Activated naive CD4-positive, alpha-beta T cell treated with anti-CD3 and anti-CD28 coated beads for 36 hours (primary cell): ENCODE measurements at places on chromosomes 6 and 20. TPM values are rescaled to one million over a fixed set of nuclear protein-coding genes. Genes with fewer than 3 reads are reported as not detected.

GRCh38 chr6:26025047-26025893 lies 62.0 kb upstream of the HFE start:
- DNase-seq: no peak

DNA sequence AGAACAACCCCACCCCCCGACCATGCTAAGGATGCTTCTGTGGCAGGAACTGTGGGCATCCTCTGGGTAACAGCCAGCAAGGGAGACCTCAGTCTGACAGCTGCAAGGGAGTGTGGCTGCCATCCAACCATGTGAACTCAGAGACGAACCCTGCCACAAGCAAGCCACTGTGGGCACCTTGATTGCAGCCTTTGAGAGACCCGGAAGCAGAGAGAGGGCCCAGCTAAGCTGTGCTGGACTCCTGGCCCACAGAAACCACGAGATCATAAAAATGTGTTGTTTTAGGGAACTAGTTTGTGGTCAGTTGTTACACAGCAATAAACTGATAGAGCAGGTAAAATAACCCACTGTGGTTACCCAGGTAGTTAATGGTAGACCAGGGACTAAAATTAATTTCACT lies 414.6 kb downstream of the CDH26 start:
- DNase-seq: no peak

DNA sequence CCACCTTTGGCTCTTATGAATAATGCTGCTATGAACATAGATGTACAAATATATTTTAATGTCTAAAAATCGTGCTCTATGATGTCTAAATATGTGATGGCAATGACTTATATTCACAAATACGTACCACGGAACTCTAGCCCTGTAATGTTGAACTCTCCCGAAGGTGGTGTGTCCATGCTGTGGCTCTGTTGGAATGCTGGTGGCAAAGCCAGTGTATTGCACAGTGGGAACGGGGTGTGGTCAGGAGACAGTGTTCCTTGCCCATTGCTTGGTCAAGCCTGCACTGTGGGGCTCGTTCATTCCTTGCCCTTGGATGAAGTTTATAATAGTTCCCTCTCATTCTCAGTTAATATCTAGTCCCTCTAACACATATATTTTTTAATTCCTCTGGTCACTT lies 109.6 kb downstream of the MTHFD1L start:
- no peak for DNase-seq

GRCh38 chr6:14120546-14120945 lies 3.0 kb downstream of the CD83 start:
- no peak for DNase-seq

GRCh38 chr6:113594726-113595125 lies 262.4 kb upstream of the MARCKS start:
- no peak for DNase-seq

GRCh38 chr20:57262301-57262700 lies 4.1 kb downstream of the BMP7 start:
- no peak for DNase-seq

- DNase-seq: no peak
Observed at GRCh38 chr6:18829272-18829870, 442.2 kb downstream of the RNF144B start.

DNA sequence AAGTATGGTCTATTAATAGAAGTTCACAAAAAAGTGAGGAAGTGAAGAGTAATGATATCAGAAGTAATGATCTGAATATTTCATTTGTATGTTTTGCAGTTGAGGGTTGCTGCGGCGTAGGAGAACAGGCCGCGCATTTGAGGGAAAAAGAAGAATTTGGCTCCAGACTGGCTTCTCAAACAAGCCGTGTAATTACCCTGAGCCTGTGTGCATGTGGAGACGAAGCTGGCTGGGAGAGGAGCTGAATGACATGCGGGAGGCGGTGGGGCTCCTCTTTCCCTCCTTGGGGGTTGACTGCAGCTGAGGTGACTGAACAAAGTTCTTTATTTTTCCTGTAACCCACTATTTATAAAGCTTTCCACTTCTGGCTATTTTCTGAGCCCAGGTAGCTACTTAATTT lies 115.5 kb upstream of the AFDN start:
- DNase-seq: no peak

DNA sequence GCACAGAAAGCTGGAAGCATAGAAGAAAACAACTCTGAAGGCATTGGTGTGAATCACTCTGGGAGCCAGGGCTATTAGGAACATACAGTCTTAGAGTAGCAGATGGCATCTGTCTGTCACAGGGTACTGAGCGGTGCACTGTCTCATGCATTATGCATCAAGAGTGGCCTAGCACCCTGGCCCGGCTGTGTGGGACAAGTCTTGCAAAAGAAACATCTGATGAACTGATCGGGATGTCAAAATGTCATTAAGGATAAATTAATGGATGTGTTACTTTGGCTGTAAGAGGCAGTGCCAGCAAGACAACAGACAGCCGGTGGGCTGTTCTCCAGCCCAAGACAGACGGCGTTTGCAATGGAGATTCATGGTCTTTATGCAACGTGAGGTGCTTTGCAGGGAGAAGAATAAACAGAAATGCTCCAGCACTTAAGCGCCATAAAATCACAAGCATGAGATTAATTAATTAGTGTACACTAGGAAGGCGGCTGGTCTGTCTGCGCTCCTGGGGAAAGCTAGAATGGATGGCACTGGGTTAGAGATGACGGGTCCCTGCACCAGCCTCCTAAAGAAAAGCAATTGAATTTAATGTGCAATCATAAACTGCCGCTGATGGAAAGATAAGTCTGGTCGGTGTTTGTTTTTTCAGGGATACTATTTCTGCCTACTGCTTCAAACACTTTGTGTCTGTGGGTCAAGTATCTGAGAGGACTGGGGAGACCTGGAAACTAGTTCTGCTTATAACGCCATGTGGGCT lies 600.6 kb upstream of the CHD6 start:
- no peak for DNase-seq

DNA sequence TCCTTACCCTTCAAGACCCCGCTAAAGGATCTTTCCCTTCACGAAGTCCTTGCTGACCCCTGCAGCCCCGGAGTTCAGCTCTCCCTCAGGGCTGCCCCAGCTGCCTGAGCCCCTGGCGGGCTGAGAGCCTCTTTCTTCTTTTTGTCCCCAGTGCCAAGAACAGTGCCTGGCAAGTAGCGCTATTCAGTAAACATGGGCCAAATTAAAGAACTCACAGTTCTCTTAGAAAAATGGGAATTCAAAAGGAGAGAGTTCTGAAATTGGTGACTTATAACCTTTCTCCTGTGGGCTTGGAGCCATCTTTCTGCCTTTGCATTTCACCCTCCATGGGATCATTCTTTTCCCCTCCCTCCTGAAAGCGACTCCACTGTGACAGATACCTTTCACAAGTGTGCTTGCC lies 227.2 kb downstream of the TMEM242 start:
- no peak for DNase-seq

- no peak for DNase-seq
Observed at GRCh38 chr6:795046-795685, 102.2 kb upstream of the EXOC2 start.

- DNase-seq: no peak
Observed at GRCh38 chr6:169051371-169051770, 202.3 kb downstream of the THBS2 start.

GRCh38 chr6:65248101-65248610 lies 458.9 kb downstream of the EYS start:
- no peak for DNase-seq

DNA sequence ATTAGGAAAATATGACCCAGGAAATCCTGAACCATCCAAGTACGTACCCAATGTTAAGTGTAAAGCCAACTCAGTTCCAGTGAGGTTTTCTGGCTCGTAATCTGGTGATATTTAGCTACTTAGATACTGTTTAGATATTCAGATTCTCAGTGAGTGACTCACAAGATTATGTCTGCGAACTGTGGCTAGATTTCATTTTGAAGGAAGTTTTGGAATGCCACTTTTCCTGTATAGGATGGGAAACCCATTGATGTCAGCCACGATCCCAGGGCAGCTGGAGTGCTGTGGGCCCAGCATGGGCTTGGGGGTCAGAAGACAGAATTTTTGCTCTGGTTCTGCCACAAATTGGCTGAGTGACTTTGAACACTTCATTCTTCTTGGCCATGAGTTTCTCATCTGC lies 76.3 kb downstream of the TMEM170B start:
- DNase-seq: no peak

DNA sequence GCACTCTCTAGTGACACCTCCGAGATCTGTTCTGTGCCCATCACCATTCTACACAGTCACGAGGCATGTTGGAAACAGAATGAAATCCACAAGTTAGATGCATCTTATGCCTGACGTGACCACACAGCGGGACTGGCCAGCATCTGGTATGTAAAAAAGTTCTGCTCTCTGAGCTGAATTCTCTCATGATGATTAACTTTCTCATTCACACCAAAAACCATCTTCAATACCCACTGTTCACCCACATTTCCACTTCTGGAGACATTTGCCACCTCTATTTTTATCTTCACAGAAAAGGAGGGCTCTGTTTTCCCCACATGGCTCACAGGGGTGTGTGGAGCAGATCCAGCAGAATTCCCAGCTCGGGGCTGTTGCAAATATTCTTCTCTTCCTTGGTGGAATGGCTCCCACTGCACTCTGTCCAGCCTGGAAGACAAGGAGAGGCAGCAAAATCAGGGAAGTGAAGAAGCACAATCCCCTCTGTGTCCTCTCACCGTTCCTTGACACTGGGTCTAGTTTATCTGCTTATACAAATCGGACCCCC lies 303.4 kb downstream of the TAF4 start:
- DNase-seq: no peak

- DNase-seq: no peak
Observed at GRCh38 chr20:49400904-49401303, 81.6 kb downstream of the KCNB1 start.

- DNase-seq: no peak
Observed at GRCh38 chr6:28897369-28897745, 26.4 kb downstream of the TRIM27 start.

DNA sequence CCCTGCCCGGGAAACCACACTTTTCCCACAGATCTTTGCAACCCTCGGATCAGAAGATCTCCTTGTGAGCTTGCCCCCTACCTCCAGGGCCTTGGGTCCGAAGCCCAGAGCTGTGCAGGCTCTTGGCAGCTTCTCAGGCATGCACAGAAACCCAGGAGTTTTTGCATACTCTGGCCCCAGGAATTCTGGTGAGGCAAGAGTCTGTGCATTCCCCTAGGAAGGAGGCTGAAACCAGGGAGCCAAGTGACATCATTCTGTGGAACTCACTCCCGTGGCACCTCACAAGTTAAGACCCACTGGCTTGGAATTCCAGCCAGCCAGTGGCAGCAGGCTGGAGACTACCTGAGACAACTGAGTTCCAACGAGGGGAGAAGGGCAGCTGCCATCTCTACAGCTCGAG lies 100.1 kb downstream of the TNFRSF21 start:
- no peak for DNase-seq

DNA sequence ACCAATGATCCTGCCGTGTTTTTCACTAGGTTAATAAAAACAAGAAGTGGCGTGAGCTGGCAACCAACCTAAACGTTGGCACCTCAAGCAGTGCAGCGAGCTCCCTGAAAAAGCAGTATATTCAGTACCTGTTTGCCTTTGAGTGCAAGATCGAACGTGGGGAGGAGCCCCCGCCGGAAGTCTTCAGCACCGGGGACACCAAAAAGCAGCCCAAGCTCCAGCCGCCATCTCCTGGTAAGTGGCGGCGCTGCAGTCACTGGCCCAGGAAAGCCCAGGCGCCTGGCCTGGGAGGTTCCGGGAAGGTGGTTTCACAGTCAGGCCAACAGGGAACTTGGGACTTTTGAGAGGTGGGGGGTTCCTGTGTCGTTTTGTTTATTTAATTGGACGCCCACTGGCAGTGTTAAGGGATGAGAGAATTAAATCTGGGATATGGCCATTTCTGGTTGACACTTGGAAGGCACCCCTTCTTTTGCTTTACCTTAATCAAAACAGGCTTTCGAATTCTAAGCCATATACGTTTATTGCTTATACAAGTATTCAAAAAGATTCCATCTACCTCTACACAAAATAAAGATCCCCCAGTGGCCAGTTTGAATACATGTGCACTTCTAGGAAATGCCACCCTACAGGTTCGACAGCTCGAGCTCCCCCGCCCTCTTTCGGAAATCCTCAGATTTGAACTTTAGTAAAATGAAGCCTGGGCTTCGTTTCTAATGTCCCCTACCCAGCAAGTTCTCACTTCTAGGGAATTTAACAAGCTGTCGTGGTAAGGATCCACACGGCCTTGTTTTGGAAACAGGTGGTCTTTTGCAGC lies 138.9 kb downstream of the TMEM242 start:
- peak; percentile 69 for DNase-seq

DNA sequence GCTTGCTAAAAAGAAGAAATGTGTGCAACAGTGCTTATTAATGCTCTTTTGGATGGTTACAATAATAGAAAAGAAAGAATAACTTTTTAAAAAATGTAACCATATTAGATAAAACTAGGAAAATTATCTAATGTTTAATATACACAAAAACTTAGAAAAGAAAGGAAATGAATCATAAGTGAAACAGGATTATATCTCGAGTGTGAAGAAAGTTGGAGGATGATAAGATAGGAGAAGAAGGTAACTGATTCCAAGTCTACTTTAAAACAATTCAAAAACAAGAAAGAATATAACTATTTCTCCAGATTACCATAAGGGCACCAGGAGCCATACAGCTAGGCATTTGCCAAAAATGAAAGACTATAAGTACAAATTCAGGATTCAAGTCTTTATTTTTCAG lies 73.0 kb downstream of the PHIP start:
- DNase-seq: no peak

DNA sequence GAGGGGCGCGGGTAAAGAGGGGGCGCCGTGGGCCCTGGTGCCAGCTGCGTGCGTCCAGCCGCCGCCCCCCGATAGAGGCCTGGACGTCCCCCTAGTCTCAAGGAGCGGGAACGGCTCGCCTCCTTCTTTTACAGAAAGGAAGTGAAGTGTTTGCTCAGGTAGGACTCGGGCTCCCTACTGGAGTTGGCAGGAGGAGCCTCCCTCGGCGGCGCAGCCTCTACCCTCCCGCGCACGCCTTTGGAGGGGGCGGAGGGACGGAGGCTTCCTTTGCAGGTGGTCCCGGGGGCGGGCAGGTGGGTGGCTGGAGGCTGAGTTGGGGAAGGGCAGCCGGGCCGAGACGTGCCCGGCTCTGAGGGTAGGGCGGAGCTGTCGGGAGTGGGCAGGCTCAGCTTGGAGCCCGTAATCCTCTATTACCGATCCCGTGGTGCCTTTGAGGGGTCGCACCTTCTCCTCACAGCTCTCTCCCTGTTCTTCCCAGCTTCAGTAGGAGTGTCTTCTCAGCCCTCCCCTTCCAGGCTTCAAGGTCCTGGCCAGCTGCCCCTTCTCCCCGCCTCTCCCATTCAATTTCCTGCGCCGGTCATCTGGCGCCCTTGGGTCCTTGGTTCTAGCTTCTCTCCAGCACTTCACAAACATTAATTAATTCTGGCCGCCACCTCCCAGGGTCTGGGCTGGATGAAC lies 728 bp downstream of the ITPR3 start:
- DNase-seq: peak; percentile 53

Gene INSM1
- 0.25 TPM for total RNA-seq

Gene MACROD2
- not detected for total RNA-seq

Gene STK35
- 20.5 TPM for total RNA-seq

Gene HTR1E
- not detected for total RNA-seq

Gene FIG4
- total RNA-seq: 16.4 TPM
